ENCODE measurements at places on chromosomes 12 and 14.
A peak's percentile ranks its signal among the peaks of the same experiment; 100 is the strongest.

DNA sequence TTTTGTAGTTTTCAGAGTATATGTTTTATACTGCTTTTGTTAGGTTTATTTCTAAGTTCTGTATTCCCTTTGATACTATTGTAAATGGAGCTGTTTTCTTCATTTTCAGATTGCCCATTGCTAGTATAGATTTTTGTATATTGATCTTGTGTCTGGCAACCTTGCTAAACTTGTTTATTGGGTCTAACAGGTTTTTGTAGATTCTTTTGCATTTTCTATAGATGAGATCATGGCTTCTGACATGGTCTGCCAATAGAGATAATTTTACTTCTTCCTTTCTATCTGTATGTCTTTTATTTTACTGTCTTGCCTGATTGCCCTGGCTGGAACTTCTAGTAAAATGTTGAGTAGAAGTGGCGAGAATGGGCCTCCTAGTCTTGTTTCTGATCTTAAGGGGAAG, 40.3 kb downstream of the ANKRD9 start:
- DNase-seq: no peak

DNA sequence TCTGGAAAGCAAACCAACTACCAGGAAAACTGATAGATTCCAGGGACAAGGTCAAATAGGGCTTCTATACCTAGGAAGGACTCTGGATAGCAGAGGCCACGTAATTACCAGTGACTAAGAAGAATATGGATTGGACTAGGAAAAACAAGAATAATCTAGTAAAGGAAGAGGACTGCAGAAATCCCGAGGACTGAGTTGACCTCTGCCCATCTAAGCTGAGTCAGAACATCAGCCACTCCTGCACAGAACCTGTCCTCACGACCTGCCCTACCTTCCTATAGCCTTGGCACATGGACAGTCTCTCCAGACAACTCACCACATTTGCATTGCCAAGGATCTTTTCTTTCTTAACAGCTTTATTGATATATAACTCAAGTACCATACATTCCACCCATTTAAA, 2.3 kb downstream of the OR6J1 start:
- no peak for DNase-seq

DNA sequence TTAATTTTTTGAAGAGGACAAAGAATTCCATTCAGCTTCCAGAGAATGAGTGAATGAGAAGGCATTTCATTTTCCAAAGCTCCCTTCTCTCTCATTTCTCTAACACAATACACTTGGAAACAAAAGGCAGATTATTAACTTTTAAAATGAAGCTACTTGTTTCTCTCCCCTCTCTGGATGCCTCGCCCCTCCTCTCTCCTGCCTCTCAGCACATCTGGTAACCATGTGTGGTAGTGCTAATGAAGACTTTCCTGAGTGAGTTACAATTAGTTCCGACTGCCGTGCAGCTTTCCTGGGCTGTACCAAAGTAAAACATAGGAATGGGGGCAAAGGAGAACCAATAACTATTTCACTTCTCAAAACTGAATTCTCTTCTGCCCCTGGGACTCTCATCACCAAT, 84.7 kb upstream of the SOX5 start:
- no peak for DNase-seq

- DNase-seq: no peak
These were observed 11.9 kb downstream of the SDS start for GRCh38 chr12:113391650-113392337.

GRCh38 chr12:88566430-88566829, 13.8 kb downstream of the KITLG start:
- no peak for DNase-seq

DNA sequence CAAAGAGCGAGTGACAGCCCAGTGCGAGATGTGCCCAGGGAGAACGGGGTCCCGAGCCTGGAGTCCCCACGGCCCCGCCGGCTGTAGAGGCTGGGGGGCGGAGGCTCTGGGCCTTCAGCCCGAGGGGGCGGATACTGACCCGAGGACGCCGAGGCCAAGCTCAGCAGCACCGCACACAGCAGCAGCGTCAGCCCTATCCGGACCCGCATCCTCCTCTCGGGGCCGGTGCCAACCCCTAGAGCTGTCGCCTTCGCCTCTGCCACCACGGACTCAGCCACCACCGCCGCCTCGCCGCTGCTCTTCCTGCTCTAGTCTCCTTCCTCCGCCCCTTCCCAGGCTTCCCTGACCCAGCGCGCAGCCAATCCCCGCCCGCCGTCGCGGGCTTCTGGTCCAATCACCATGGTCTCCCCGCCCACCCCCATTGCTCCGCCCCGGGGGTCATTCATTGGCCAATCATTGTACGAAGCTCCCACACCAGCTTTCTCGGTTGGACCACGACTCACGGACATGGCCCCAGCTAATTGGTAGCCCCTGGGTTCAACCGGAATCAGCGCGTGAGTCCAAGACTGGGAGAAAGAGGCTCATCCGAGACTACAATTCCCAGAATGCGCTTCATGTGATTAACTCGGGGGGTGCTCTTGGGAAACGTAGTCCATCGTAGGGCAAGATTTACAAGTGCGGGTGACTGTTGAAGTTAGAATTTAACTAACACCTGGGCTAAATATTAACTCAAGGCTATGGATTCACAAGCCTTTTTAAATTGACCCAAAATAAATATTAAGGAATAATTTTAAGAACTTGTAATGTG, at the start of gene SEL1L:
SEL1L (minus strand) TSS at position 318 of the 808 bp plus-strand sequence; CDS start at position 209, 109 bp downstream.
- peak; percentile 99 for DNase-seq

- DNase-seq: no peak
These were observed 8.3 kb downstream of the REC8 start for GRCh38 chr14:24179961-24180796.

DNA sequence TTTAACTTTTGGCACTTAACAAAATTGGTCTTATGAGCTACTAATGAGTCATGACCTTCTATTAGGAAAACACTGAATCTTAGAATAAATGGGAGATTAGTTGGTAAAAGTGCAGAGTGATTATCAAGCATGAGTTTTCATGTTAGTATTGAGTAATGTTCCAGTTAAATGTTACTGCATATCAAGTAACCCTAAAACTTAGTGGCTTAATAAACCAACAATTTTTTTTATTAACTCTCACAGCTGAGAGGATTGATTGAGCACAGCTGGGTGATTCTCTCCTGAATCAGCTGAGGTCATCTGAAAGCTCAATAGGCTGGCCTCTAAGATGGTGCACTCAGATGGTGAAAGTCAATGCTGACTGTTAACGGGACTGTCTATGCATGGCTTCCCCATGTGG, 248.6 kb downstream of the BCL11B start:
- no peak for DNase-seq

GRCh38 chr14:95133282-95133681, 24.0 kb downstream of the DICER1 start:
- DNase-seq: no peak

DNA sequence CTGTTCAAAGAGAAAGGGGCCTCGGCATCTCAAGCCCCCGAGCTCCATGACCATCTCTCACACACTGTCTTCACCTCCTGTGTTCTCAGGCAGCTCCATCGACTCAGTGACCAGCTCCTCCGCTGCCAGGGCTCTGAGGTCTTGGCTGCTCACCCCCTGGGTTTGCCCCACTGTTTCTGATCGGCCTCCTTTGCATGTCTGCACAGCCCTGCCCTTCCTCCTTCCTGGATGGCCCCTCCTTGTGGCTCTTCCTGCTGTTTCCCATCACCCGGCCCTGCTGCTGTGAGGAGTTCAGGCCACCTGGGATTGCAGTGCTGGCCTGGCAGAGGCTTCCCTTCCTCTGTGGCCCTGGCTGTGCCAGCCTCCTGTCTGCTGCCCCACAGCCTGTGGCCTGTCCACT, 38.1 kb upstream of the PIWIL1 start:
- no peak for DNase-seq

- no peak for DNase-seq
These were observed 76.4 kb upstream of the TMEM132C start for GRCh38 chr12:128190614-128191013.

DNA sequence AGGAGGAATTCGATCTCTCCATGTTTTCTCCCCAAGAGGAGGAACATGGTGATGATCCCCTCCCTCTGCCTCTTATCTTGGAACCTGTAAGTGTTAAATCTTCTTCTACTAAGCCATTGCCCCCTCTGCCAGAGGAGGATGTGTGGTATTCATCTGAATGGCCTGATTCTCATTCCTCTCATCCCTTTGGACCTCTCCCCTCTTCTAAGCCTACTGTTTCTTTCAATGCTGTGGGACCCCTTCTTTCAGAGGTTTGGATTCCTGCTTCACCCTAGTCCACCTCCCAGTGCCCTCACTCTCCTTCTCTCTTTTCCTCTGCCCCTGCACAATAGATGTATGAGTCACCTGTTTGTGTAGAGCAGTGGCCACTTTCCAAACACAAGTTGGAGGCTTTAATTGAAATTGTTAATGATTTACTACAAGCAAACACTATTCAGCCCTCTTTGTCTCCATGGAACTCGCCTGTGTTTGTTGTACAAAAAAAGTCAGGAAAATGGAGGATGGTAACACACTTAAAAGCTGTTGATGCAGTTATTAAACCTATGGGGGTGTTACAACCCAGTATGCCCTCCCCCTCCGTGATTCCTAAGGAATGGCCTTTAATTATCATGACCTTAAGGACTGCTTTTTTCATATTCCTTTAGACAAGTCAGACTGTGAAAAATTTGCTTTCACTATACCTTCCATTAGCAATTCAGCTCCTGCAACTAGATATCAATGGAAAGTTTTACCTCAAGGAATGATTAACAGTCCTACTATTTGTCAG, 192.1 kb upstream of the ALG10B start:
- no peak for DNase-seq

DNA sequence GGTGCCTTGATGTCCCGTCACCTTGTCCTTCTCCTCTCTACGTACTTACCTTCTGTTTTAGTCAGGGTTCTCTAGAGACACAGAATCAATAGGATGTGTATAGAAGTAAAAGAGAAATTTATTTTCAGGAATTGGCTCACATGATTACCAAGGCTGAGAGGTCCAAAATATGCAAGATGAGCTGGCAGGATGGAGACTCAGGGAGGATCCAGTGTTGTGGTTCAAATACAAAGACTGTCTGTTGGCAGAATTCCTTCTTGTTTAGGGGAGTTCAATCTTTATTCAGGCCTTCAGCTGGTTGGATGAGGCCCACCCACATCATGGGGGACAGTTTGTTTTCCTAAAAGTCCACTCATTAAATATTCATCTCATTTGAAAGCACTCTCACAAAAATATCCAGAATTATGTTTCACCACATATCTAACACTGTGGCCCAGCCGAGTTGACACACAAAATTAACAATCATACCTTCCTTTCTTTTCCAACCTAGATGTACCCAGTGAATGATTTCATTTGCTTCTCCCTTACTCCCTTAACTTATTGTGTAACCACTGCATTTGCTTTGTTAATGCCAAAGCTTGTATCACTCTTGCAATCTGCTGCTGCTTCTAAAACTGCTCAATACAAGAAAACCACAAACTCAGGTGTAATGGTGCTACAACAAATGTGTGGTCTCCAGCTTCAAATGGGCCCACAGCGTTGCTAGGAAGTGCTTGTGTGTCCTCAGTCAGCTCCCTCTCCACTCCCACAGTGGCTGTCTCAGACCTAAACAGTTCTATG, 195.4 kb upstream of the ARHGAP5 start:
- no peak for DNase-seq

GRCh38 chr14:69288011-69288771, 28.2 kb downstream of the GALNT16 start:
- DNase-seq: no peak

DNA sequence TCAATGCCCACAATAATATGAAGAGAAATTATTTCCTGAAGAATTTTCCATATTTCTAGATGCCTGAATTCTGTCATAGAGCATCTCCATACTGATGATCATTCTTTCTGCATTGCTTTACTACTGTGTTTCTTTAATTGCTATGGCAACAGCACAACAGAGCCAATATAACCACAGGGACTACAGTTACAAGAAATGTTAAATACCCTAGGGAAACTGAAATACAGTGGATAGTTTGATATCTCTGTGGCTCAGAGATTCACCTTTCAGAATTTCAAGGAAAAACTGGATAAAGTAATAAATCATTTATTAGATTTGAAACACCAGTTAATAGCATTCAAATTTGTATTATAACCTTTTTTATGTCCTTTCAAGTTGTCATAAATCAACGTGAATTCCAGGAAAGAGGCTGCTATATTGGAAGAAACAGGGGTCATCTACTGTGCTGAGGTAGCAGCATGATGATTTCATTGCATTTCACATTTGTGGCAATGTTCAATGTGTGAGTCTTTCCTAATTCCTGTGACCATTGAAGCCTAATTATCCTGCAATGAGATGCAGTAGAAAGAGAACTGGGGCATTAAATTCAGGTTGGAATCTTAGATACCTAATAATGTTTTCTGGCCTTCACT, 267.1 kb downstream of the LRFN5 start:
- DNase-seq: no peak

GRCh38 chr14:49691031-49691430, 1.9 kb upstream of the KLHDC1 start:
- no peak for DNase-seq

DNA sequence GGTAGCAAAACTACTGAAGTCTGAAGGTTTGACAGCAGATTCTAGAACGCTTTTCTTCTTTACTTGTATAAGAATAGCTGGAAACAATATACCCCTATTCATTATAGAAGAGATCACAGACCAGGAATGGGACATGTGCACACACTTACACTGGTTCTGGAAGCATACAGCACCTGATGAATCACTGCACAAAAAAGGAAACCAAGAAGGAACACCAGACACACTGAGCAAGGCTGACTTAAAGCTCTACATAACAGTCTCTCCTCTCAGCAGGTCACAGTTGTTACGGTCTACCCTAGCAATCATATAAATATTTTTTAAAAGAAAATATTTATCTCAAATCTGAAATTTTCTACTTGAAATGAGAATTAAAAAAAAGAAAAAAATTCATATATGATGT, 13.5 kb downstream of the ATP2B1 start:
- DNase-seq: no peak

GRCh38 chr12:99332936-99333591, 314.5 kb upstream of the GARIN6 start:
- DNase-seq: no peak

GRCh38 chr12:92641291-92641690, 61.5 kb upstream of the PLEKHG7 start:
- DNase-seq: no peak

DNA sequence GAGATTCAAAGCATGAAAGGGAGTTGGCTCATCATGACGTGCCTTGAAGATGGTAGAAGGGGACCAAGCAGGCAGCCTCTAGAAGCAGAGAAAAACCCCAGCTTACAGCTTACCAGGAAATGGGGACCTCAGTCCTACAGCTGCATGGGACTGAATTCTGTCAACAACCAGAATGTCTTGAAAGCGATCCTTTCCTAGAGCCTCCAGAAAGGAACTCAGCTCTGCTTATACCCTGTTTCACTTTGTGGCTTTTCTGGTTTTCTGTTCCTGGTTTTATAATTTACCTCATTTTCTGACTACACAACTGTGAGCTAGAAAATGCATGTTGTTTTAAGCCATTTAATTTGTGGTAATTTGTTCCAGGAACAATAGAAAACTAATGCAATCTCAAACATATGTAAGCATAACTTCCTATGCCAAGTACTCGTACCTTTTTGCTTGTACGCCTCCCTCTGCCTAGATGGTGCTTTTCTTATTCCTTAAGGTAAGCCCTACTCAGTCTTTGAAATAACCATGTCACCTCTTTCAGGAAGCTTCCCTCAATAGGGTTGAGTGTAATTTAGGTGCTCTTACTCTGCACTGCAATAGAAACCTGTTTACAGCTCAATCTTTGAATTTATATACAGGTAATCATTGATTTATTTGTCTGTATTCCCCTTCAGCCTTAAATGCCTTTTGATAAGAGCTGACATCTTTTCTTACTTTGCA, 348.8 kb downstream of the TMEM117 start:
- DNase-seq: no peak

GRCh38 chr14:23057757-23058653, 685 bp upstream of the CDH24 start:
- DNase-seq: peak; percentile 84
